ENCODE measurements at places on chromosomes 1 and 21. TPM values are rescaled to one million over a fixed set of nuclear protein-coding genes. Genes with fewer than 3 reads are reported as not detected.

DNA sequence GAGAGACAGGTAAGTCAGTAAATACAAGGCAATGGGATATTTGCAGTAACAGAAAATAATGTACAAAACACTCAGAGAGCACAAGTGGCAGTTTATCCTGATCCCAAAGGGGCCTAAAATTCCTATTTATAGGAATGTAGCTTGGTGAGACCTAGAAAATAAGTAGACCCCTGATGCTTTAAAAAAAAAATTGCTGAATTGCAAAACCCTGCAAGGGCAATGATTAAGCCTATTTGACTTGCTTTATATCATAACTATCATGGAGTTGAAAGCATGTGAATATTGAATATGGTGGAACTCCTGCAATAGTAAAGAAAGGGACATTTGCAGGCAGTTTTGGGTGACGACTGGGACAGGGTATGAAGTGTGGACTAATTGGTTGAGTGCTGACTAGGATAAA is 101.9 kb upstream of the C1orf21 start:
- no peaks in the 10 kb centered on the region for H3K27me3 ChIP-seq
- no peaks in the 10 kb centered on the region for H3K36me3 ChIP-seq
- no peaks in the 10 kb centered on the region for H3K4me1 ChIP-seq
- H3K27ac ChIP-seq: no peak overlapping the region

Gene OR2L2
- total RNA-seq: 0.09 TPM

DNA sequence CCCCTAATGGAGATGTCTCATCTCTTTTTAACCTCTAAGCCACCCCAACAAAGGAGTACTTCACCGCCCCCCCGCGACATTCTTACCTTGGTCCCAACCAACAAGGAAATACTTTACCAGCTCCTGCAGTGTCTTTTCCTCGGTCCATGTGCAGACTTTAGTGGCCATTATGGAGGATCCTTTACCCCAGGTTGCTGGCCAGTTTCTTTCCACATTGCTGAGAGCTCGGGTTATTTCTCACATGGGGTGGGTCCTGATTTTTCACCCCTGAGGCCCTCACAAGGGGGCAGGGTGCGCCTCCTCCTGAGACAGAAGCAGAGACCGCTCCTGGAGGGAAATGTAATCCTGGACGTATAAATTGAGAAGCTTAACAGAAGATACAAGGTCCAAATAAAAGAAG is 3.0 kb upstream of the AADACL3 start:
- H3K27ac ChIP-seq: no peak overlapping the region
- no peaks in the 10 kb centered on the region for H3K36me3 ChIP-seq
- no peaks in the 10 kb centered on the region for H3K4me1 ChIP-seq
- H3K4me3 ChIP-seq: no peak overlapping the region
- DNase-seq: no peak

- no peaks in the 10 kb centered on the region for H3K27me3 ChIP-seq
- H3K4me3 ChIP-seq: no peak overlapping the region
- no peaks in the 10 kb centered on the region for H3K4me1 ChIP-seq
- no peak overlapping the region for H3K27ac ChIP-seq
- H3K36me3 ChIP-seq: no peaks in the 10 kb centered on the region
Measured at GRCh38 chr1:207306023-207306422, 15.5 kb upstream of the CD55 start.

Gene SYDE2
- 7.0 TPM for total RNA-seq

Data from kidney (tissue), 22 donors.